A549 treated with AZD2906 at 1 μM for 4 hours (cell line): ENCODE measurements at places on chromosomes 4 and X. TPM values are rescaled to one million over a fixed set of nuclear protein-coding genes. Genes with fewer than 3 reads are reported as not detected.

SMR3B gene
- not detected in 5 replicates for total RNA-seq

MCUB gene
- 13.0 to 25.3 TPM (median 20.2 TPM) in 5 replicates for total RNA-seq

TMLHE gene
- 8.6 to 11.1 TPM (median 9.4 TPM) in 5 replicates for total RNA-seq

DCHS2 gene
- 0.01 to 0.03 TPM (median 0.03 TPM) in 3 of 5 replicates, not detected in the others for total RNA-seq

ZBTB33 gene
- total RNA-seq: 7.9 to 12.2 TPM (median 11.0 TPM) in 5 replicates

ZNF141 gene
- total RNA-seq: 1.4 to 3.2 TPM (median 2.4 TPM) in 5 replicates

EDA2R gene
- total RNA-seq: 10.3 to 11.9 TPM (median 11.5 TPM) in 5 replicates

NDST3 gene
- not detected in 5 replicates for total RNA-seq

TEX11 gene
- total RNA-seq: not detected in 5 replicates

TRIM2 gene
- total RNA-seq: 0.73 to 1.4 TPM (median 0.85 TPM) in 5 replicates

SORCS2 gene
- 3.3 to 4.9 TPM (median 4.7 TPM) in 5 replicates for total RNA-seq

YIPF7 gene
- total RNA-seq: not detected in 5 replicates

DUSP9 gene
- 1.3 to 1.7 TPM (median 1.5 TPM) in 5 replicates for total RNA-seq

PAGE2B gene
- total RNA-seq: not detected in 5 replicates

UGT2B11 gene
- 0.09 to 0.15 TPM (median 0.10 TPM) in 5 replicates for total RNA-seq
